ENCODE measurements at places on chromosomes 13 and 19. TPM values are rescaled to one million over a fixed set of nuclear protein-coding genes. Genes with fewer than 3 reads are reported as not detected.
A peak's percentile ranks its signal among the peaks of the same experiment; 100 is the strongest.

Gene NPAS1
- total RNA-seq = not detected

Gene TPRX2
- not detected for total RNA-seq

Gene MTRF1
- total RNA-seq = 15.0 TPM

Gene NKPD1
- not detected for total RNA-seq

DNA sequence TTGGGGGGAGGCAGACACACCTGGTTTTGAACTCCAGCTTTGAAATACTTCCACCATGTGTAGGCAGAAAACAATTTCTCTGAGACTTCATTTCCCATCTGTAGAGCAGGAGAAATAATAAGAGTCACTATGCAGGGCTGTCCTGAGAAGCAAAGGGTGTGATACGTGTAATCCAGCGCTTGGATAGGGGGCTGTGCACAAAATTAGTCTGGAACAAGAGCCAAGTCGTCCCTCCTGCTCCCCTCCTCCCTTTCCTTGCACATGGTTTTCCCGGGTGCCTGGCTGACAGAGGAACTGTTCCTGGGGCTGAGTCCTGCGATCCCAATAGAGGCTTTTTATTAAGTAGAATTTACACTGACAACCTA is 29.6 kb upstream of the UBE2L5 start:
- DNase-seq = no peak

DNA sequence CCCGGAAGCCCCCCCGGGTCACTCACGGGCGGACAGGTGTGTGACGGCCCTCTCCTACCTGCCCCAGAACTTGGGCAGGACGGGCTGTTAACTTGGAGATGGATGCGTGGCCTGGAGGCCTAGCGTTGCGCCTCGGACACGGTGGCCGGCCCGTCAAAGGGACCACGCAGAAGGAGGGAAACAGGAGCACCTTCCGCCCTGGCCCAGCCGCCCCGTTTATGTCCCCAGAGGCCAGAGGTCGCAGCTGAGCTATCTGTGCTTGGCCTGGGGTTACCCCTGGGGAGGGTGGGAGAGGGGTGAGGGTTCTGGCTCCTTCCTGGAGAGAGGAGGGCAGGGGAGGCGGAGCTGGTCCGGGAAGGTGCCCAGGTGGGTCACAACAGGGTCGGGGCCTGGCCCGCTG is 35.6 kb downstream of the GADD45B start:
- no peak for DNase-seq

- no peak for DNase-seq
Observed at GRCh38 chr19:29724746-29725145, 9.7 kb upstream of the C19orf12 start.

GRCh38 chr19:5967994-5968430 is 9.9 kb downstream of the RANBP3 start:
- no peak for DNase-seq

DNA sequence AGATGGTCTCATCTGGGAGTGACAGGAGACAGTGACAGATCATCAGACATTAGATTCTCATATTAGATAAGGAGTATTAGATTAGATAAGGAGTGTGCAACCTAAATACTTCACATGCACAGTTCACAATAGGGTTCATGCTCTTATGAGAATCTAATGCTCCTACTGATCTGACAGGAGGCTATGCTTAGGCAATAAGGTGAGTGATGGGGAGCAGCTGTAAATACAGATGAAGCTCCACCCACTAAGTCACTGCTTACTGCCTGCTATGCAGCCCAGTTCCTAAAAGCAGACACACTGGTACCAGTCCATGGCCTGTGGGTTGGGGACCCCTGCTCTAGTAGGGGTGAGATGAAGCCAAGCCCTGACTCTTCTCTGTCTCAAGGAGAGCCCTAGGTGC is 10.0 kb upstream of the IGFL3 start:
- DNase-seq = no peak

DNA sequence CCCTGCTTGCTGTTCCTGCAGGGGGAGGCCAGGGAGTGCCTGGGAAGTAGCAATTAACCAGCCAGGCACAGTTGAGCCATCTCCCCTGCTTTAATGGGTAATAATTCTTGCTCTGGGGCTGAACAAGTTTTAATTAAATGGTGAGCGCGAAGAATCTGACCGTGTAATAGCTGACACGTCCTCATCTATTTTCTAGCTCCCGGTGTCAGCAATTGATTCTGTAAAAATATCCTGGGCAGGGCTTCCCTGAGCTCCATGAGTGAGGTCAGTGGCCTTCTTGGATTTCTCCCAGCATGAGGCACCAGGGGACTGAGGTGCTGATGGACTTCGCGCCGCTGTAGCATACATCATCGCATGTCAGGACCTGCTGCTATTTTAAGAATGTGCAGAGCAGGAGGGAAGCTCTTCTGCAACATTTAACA is 26.9 kb downstream of the SIPA1L3 start:
- peak; percentile 78 for DNase-seq

GRCh38 chr19:23509686-23510450 is 114.6 kb upstream of the ZNF91 start:
- DNase-seq = no peak

DNA sequence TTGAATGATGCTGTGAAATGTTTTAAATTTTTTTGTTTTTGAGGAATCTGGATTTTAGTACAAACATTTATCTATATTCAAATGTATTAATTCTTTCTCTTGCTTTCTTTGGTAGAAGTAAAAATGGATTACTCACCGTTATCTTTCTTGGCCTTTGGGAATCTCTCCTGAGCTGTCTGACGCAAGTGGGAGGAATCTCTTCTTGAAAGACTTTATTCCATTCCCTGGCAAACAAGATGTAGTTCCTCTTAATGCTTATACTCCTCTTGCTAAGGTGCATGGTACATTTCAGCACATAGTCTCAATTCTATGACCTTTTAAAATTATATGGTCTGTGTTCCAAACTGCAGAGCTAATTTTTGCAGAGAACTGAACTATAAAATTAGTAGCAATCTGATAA is 246.2 kb upstream of the SLC10A2 start:
- DNase-seq = no peak

GRCh38 chr19:372306-372890 is 27.8 kb upstream of the MIER2 start:
- DNase-seq = peak; percentile 85
